Inflammatory macrophage treated with lipopolysaccharide for 1 hour (primary cell): ENCODE measurements at places on chromosomes 4 and X.
A peak's percentile ranks its signal among the peaks of the same experiment; 100 is the strongest.

DNA sequence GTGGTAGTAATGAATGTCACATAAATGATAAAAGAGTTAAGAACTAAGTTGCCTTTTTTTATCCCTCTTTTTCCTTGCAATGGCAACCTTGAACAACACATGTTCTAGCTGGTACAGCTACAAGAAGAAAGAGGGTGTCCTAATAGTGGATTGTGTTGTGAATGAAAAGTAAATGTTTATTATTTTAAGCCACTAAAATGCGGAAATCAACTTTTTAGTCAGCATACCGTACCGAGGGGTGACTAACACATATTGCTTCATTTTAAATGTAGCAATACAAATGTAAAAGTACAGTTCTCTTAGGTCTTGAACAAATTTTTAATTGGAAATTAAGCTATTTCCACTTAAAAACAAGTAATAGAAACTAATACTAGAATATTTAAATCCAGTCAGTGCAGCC lies 17.7 kb upstream of the AP1AR start:
- peak; percentile 76 for DNase-seq

DNA sequence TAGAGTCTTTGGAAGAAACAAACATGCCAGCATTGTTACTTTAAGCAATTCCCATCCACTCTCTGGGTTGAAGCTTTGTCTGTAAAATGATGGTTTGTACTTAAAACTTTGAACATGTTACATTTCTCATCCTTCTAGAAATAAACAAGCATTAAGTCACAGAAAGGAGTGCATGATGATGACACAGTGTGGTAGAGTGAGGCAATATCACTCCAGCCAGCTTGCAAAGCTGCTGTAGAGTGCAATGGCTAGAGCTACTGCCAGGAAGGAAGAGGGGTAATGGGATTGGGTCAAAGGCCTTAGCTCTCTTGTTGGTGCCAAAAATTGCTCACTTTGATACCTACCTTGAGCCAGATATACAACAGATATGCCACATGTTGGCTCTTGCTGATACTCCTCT lies 12.3 kb upstream of the ENOX2 start:
- DNase-seq = peak; percentile 10

DNA sequence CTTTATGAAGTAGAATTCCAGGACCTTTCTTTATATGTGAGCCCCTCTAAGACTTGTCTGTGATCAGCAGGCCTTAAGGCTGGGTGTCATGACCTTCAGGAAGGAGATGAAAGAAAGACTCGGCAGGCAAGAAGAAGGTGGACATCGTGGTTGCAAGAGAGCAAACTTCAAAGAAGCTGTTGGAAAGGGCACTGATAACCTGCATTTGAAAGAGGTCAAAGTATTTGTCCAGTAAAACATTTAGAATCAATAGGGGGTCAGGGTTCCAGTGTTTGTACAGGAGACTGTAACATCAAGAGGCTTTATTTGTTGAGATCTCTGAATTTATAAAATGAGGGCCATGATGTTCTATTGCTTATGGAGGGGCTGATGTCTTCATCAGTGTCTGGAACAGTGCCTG lies 44.2 kb downstream of the COMMD8 start:
- DNase-seq = no peak

- no peak for DNase-seq
Measured at GRCh38 chrX:74230094-74230493, 73.9 kb upstream of the ZCCHC13 start.

DNA sequence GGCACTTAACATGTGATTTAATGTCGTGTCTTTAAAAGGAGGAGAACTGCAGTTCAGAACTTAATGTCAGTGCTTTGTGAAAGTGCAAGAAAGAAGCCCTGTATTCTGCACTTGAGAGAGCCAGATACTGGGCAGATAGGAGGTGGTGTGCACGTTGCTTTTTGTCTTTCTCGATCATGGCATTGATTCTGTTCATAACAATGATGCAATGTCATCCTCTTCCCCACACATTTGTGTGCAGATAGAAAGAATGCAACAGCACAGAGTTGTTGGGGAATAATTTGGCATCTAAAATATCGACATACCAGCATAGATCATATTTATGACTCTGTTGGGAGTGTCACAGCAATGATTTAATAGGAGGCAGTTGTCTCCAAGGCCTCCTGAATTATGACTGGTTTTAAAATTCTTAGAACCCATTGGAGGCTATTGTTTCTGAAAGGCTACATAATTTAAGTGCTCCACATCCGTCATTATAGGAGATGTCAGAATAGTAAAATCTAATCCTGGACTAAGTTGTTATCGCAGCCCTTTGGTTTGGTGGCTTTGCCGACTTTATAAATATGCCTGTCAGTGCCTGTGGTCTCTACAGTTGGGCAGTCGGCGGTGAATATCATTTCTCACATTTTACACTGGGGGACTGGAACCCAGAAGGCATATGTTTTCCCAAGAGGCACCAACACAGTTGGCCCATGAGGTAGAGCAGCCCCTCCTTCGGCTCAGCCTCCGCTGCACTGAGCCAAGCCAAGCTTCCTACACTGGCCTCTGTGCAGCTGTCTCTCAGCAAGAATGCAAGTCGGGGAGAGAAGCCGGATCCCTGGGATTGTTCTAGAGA lies 124.9 kb downstream of the PTTG2 start:
- no peak for DNase-seq

DNA sequence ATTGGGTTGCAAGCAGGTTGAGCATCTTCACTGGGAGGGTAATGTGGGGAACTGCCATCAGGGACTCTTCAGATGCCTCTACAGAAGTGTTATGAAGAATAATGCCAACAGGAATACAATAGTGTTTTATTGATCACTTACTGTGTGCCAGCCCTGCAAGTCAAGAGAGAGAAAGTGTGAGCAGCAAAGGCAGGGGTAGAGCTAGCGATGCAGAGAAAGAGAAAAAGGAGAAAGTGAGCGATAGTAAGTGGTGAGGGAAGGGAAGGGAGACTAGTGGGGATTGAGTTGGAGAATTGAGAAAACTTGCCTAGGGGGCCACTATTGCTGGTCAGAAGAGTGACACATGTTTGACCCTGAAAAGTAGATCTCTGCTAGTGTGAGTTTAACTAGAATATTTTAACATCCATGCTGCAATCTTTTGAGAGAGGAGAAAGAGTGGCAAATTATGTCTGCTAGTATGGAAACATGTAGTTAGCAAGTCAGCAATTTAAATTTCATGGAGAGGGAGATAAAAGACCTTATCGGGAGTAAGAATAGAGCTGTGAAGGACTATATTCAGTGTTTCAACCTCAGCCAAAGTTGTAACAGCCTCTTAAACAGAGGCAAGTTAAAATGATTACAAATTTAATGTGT lies 12.2 kb downstream of the AFF1 start:
- no peak for DNase-seq

DNA sequence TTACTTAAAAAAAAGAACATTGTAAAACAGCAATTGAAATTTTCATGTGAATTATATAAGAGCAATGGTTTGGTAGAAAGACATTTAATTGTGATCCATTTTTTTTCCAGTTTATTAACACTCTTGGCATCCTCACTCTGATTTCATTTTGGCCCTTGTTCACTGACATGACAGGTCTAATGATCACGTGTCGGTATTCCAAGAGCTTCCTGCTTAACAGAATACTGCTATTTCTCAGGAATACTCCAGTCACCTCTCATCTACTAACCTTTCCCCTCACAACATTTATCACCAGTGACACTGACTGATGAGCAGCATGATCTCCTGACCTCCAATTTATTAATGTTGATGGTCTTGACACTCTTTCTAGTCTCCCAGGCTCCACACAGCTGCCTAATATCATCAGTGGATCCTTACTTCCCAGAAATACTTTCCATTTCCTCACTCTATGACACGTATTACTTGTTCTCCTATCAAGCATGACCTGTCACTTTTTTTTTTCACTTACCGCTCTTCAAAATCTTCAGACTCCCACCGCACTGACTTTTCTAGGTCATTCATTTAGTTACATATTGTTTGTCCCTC lies 847.8 kb upstream of the SLIT2 start:
- no peak for DNase-seq

DNA sequence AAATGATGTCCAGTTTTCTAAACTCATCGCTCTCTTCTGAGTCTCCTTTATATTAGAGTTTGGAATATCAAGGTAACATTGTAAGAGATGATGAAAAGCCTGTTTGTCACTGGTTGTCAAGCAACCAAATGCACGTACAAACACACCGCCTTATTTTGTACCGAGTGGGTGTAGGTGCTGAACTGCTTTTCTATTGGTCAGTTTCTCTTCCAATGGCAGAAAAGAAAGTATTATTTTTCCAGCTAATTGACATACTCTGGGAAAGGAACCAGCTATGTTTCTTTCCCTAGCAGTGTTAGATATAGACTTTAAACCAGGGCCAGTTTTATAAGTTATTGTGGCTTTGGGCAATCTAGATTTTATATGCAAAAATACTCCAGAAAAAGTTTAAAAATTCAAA lies 6.6 kb upstream of the PPM1K start:
- no peak for DNase-seq

- no peak for DNase-seq
Measured at GRCh38 chrX:126929071-126929470, 109.5 kb downstream of the PRR32 start.

DNA sequence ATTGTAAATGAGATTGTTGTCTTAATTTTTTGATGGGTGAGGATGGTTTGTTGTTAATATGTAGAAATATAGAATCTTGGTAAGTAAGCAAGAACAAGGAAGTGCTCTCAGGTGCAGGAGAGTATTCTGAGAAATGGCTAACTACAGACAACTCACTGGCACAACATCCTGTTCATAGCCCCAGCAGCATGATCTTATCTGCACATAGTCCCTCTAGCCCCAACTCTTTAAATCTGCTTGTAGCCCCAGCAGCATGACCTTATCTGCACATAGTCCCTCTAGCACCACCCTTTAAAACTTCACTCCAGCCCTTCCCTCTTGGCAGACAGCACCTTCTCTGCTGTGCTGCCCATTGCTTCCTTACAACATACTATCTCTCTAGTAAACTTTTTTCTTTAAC lies 1957.1 kb upstream of the ADGRL3 start:
- DNase-seq = no peak

DNA sequence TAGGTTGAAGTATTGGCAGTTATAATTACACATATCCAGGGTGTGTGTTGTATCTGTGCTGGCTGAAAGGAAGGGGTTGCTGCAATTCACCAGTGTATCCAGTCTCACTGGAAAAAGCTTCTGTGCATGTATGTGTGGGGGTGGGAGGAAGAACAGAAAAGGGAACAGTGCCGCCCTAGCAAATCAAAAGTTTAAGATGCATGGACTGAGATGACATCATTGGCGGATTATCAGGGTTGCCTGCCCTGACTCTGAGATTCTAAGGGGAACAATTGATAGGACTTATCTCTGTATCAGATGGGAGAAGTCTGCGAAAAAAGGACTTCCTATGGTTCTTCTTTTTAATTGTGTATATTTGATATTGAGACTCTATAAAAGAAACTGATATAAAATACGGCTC lies 3.5 kb downstream of the SLC25A43 start:
- DNase-seq = peak; percentile 60

- no peak for DNase-seq
Measured at GRCh38 chrX:103538728-103539127, 19.4 kb upstream of the RAB40A start.

DNA sequence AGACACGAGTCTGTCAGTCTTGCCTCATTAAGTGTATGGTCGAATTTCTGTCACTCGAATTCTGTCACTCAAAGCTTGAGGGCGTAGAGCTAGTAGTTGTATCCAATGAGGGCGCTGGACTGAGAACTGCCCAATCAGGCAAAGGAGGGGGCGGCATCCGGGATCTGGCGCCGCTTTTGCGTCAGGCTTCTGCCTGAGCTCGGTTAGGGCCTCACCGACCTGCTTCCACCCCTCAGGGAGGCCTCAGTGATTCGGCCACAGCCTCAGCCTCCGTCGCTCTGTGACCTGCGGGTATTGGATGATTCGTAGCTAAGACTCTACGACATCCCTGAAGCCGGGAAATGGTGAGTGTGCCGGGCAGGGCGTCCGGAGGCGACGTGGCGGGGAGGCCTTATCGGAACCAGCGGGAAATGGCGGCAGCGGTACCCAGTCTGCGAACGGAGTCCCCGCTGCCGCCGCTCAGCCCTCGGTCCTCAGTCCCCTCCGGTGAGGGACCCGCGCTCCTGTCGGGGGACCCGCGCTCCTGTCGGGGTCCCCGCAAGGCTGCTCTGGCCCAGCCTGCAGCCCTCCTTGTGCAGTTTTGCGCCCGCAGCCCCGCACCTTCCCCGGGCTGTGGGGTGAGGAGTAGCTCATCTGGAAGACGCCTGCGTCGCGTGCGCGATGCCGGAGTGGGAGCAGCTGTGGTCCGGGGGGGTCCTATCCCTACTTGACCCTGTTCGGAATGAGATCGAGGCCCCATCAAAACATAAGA lies 88.3 kb downstream of the ZNF718 start:
- DNase-seq = no peak

- no peak for DNase-seq
Measured at GRCh38 chr4:102799816-102800215, 27.5 kb downstream of the UBE2D3 start.

GRCh38 chr4:113627321-113627720 lies 134.2 kb downstream of the CAMK2D start:
- no peak for DNase-seq

DNA sequence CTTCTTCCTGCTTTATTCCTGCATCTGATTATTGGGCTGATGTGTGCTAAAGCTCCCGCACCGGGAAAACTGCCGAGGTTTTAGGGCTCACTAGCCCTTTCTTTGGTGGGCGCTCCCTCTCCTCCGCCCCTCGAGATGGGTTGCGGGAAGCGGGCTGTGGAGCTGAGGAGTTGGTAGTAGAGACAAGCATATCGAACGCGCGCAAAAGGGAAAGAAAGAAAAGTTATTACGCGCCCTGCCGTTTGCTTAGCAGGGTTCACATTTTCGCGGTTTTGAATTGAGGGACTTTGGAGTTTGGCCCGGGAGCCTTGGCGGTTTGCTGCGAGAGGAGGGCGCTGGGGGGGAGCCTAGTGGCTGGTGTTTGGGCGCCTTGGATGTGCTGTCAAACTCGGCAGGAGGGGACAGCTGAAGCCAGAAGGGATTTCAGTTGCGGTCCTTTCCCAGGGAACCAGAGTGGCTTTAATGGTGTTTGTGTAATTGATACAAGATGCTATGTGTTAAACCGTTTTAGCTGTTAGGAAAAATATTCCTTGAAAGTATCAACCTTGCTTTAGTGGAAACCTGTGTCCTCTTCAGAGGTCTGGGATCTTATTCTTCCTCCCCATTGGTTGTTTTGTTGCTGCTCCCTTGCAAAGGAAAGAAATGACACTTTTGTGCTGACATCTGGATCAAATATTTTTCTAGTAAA lies 1.1 kb downstream of the GAB1 start:
- peak; percentile 25 for DNase-seq

DNA sequence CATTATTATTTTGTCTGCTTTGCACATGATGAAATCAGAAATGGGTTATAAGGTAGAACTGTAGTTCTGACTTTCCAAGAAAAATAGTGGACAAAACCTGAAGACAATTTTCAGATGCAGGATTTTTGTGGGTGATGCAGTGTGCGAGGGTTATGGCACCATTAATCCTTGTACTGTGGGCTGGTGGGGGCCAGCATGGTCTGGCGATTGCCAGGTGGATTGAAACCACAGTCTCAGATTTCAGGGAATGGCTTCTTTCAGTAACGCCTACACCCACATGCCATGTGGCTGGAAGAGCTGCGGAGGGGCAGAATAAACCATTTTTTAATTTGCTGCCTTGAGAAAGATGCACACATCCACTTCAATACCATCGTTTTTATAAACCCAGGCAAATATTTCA lies 150.5 kb downstream of the ARSF start:
- DNase-seq = no peak

- DNase-seq = no peak
Measured at GRCh38 chr4:45241976-45242375, 515.6 kb upstream of the GNPDA2 start.

- no peak for DNase-seq
Measured at GRCh38 chr4:181006499-181007260, 1236.5 kb upstream of the TENM3 start.

GRCh38 chr4:124868495-124868894 lies 156.0 kb upstream of the ANKRD50 start:
- no peak for DNase-seq

- DNase-seq = peak; percentile 95
Measured at GRCh38 chr4:184860018-184860779, 34.4 kb upstream of the ACSL1 start.
